Right ventricle myocardium inferior (tissue), 1 donor: ENCODE measurements at places on chromosomes 12 and 14. TPM values are rescaled to one million over a fixed set of nuclear protein-coding genes. Genes with fewer than 3 reads are reported as not detected.
A peak's percentile ranks its signal among the peaks of the same experiment; 100 is the strongest.

- no peak for DNase-seq
These were observed 31.8 kb upstream of the RAD51AP1 start for GRCh38 chr12:4506870-4507269.

DNA sequence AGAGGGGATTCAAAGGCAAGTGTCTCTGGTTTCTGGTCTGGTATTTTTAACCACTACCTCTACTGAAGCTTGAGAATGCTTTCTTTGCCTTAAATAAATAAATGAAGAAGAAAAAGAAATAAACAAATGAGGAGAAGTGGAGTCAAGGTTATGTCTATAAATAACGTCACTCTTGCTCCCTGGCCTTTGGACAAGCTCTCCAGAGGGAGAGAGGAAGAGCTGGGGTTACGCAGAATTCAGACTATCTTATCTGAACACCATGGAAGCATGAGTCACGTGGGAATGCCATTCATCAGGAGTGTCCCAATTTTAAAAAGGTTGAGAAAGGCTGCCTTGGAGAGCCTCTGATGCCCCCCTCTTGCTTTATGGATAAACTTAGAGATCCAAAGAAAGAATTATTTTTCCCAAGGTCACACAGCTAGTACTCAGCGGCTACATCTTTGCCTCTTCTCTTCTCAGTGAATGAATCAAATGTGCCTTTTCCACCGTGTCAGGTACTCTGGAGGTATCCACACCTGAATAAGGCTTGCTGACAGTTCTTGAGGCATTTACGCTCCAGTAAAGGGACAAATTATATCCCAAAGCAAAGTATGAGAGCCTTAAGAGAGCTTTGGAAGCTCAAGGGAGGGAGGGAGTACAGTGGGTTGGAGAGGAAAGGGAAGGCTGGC is 12.9 kb upstream of the MSI1 start:
- DNase-seq = no peak

DNA sequence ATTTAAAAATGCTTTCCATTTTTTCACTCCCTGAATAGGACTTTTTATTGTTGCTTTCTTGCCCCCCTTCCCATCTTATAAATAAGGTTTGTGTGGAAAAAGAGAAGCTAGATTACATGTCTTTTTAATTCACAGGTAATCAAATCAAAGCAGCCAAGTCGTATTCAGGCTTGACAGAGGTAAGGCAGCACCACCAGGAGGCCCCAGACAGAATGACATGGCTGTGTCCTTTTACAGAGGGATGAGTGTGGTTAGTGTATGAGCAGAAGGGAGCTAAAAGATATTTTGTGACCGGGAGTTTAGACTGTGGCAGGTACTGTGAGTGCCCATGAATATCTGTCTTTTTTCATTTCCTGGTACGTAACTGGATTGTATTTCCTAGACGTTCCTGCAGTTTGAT is 596.1 kb downstream of the ETNK1 start:
- no peak for DNase-seq

DNA sequence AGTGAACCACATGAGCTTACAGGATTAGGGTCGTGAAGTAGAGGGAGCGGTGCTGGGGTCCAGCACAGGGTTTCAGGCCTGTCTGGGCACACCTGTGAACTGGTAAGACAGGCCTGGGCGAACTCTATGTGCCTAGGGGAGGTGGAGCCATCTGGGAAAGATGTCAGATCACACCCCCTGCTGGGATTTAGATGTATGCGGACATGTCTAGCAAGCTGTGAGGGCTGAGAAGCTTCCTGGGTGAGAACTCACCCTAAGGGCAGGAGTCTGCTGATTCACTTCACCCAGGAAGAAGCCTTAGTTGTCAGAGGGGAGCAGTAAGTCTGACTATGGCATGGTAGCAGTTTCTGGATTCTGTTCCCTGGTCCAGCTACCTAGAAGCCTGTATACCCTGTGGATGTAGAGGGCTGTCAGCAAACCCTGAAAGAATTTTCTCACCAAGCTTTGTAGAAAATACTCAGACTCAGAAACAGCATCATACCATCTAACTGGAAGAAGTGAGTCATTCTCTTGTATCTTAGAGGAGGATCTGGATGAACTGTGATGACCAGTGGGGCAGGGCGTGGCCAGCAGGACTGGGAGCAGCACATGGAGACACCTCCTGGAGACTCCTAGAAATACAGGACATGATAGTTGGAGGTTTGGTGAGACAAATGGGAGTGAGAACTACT is 11.2 kb upstream of the PYGL start:
- DNase-seq = peak; percentile 79

Gene DICER1
- total RNA-seq = 20.7 TPM
